Neuronal stem cell (in vitro differentiated cells): ENCODE measurements at places on chromosomes 2 and 18.
A peak's percentile ranks its signal among the peaks of the same experiment; 100 is the strongest.

- H3K27ac ChIP-seq, result no peak overlapping the region
- DNase-seq, result no peak
- H3K4me3 ChIP-seq, result no peak overlapping the region
- H3K36me3 ChIP-seq, result no peaks in the 10 kb centered on the region
- H3K27me3 ChIP-seq, result no peaks in the 10 kb centered on the region
Observed at GRCh38 chr2:221817052-221817451, 244.9 kb upstream of the EPHA4 start.

GRCh38 chr2:226310146-226310545 is 489.5 kb downstream of the IRS1 start:
- H3K27ac ChIP-seq, result no peak overlapping the region
- no peaks in the 10 kb centered on the region for H3K4me1 ChIP-seq
- DNase-seq, result no peak

GRCh38 chr2:197011021-197011417 is 84.5 kb upstream of the PGAP1 start:
- no peak overlapping the region for H3K4me3 ChIP-seq
- no peak for DNase-seq
- no peaks in the 10 kb centered on the region for H3K27me3 ChIP-seq
- peak overlapping the region; percentile 71 for H3K27ac ChIP-seq

- H3K4me1 ChIP-seq, result no peaks in the 10 kb centered on the region
- H3K27me3 ChIP-seq, result no peaks in the 10 kb centered on the region
- no peak for DNase-seq
- H3K4me3 ChIP-seq, result no peak overlapping the region
- no peaks in the 10 kb centered on the region for H3K36me3 ChIP-seq
Observed at GRCh38 chr2:21891191-21891590, 767.4 kb downstream of the TDRD15 start.

- DNase-seq, result no peak
- H3K4me1 ChIP-seq, result peaks cover 2% of the 10 kb centered on the region
- H3K4me3 ChIP-seq, result no peak overlapping the region
- no peaks in the 10 kb centered on the region for H3K27me3 ChIP-seq
Observed at GRCh38 chr2:15582710-15583357, 8.8 kb upstream of the DDX1 start.

DNA sequence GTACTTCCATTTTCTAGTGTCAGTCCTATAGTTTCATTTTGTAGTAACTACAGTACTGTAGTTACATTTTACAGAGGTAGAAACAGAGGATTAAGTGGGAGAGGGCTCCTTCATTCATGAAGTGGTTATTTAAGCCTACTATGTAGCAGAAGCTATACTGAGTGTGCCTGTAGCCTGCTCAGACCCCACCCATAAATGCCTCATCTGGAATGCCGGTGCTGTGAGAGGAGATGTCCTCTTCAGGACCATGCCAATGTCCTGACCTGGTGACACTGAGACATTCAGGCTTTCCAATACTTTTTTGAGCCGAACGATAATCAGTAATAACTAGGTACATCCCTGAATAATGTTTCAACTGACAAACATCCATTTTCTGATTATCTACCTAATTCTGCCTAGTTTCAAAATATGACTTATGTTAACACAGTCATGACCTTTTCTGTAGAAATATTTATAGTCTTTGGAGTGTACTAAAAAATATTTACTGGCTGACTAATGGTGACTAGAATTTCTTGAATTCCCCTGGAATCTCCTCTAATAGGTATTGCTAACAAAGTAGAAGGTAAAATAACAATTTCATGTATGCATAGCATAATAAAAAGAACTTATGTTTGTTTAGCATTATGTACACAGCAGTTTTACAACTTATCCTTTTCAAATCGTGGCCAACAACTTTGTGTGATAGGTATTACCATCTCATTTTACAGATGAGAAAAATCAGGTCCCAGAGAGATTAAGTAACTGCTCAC is 10.2 kb upstream of the ARHGAP28 start:
- no peak overlapping the region for H3K27ac ChIP-seq
- H3K36me3 ChIP-seq, result no peaks in the 10 kb centered on the region
- DNase-seq, result no peak
- no peak overlapping the region for H3K4me3 ChIP-seq

DNA sequence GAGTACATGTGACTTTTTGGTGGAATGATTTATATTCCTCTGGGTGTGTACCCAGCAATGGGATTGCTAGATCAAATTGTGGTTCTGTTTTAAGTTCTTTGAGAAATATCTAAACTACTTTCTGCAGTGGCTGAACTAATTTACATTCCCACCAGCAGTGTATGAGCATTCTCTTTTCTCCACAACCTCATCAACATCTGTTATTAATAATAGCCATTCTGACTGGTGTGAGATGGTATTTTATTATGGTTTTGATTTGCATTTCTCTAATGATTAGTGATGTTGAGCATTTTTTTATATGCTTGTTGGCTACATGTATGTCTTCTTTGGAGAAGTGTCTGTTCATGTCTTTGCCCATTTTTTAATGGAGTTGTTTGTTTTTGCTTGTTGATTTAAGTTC is 267.4 kb upstream of the NT5C1B start:
- H3K4me1 ChIP-seq, result no peaks in the 10 kb centered on the region
- no peak overlapping the region for H3K27ac ChIP-seq
- H3K4me3 ChIP-seq, result no peak overlapping the region

DNA sequence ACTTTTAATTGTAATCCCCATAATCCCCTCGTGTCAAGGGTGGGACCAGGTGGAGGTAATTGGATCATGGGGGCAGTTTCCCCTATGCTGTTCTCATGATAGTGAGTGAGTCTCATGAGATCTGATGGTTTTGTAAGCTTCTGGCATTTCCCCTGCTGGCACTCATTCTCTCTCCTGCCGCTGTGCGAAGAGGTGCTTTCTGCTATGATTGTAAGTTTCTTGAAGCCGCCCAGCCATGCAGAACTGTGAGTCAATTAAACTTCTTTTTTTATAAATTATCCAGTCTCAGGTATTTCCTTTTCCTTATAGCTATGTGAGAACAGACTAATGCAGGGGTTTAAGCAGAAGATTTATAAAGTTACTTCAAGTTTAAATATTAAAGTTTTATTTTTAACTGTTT is 655.2 kb downstream of the EPHA4 start:
- no peaks in the 10 kb centered on the region for H3K36me3 ChIP-seq
- H3K27ac ChIP-seq, result no peak overlapping the region
- H3K4me3 ChIP-seq, result no peak overlapping the region

- peak overlapping the region; percentile 95 for H3K4me3 ChIP-seq
- DNase-seq, result no peak
- H3K27ac ChIP-seq, result no peak overlapping the region
- peaks cover 3% of the 10 kb centered on the region for H3K36me3 ChIP-seq
Observed at GRCh38 chr2:178111743-178112142, 494 bp upstream of the RBM45 start.

- no peak overlapping the region for H3K27ac ChIP-seq
- H3K36me3 ChIP-seq, result peaks cover 4% of the 10 kb centered on the region
- H3K27me3 ChIP-seq, result no peaks in the 10 kb centered on the region
- H3K4me1 ChIP-seq, result peaks cover 2% of the 10 kb centered on the region
Observed at GRCh38 chr18:55384551-55385275, 203.3 kb downstream of the TCF4 start.

DNA sequence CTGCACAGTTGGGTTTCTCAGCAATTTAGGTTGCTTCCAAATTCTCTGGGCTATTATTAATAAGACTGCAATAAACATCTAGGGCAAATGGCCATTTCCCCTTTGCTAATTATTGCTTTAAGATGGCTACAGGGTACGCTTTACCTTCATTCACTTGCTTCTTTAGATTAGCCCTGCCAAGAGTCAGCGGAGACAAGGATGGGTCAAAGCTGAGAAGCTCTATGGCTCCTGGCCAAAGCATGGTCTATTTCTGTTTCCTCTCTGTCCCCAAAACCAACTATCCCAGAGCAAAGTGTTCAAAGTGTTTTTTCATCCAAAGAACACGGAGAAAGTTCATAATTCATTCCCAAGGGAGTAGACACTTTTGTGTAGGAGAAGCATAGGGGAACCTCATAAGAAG is 75.2 kb upstream of the NFU1 start:
- peaks cover 5% of the 10 kb centered on the region for H3K36me3 ChIP-seq
- H3K4me1 ChIP-seq, result peaks cover 9% of the 10 kb centered on the region
- no peak overlapping the region for H3K27ac ChIP-seq
- no peak for DNase-seq

DNA sequence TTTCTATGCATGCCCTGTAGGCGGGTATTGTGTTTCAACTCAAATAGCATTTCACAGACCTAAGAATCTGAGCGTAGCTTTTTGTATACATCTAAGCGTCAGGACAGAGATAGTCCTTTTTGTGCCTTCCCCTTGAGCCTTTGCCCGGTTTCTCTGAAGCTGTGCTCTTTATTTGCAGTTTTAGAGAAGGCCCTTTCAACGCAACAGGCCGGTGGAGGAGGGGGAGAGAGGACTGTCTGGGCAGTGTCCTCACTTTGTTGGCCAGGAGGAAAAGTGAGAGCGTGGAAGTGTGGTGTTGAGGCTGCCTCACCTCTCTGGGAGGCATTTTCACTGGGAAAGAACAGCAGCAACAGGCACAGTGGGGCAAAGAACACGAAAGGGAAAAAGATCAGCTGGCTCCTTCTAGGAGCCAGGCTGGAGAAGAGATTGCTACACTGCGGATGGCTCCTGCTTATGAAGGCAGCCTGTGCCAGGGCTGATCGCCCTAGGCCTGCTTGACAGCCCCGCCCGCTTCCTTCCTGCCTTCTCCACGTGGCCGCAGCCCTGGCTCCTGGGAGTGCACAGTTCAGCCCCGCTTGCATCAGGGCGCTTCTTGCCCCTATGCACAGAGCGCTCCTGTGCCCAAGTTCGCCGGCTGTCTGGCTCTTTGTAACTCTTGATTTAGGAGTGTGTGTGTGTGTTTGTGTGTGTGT is 195.6 kb upstream of the POU3F3 start:
- peaks cover 14% of the 10 kb centered on the region for H3K4me1 ChIP-seq
- H3K4me3 ChIP-seq, result no peak overlapping the region
- DNase-seq, result peak; percentile 26
- H3K27ac ChIP-seq, result peak overlapping the region; percentile 11

DNA sequence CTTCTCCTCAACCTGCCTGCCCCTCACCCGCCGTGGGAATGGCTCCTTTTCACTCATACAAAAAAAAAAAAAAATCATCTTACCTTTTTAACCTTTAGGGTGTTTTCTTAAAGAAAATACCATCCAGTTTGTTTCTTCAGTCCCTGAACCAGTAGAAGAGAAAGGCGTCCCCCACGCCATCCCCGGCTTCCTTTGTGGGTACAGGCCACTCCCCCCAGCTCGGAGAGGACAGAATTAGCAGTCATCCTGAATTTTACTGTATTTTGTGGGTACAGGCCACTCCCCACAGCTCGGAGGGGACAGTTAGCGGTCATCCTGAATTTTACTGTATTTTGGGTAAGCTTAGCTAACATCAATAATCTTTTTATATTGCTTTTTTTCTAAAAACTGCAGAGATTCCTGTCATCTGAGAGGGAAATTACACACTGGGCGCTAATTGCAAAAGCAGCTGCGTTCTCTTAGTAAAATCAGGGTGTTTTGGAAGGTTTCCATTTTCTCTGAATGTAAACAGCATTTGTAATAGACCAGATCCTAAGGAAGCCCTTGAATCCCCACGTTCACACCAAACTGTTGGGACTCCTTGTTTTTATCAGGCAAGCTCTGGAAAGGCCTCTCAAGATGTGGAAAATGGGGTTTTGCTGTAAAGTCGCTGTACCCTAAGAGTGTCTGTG is 72.5 kb downstream of the NFATC1 start:
- peaks cover 2% of the 10 kb centered on the region for H3K4me1 ChIP-seq
- no peak for DNase-seq
- no peaks in the 10 kb centered on the region for H3K27me3 ChIP-seq
- H3K27ac ChIP-seq, result no peak overlapping the region

GRCh38 chr18:33901894-33902512 is 322.7 kb downstream of the NOL4 start:
- H3K27ac ChIP-seq, result no peak overlapping the region
- no peaks in the 10 kb centered on the region for H3K36me3 ChIP-seq
- DNase-seq, result no peak
- no peak overlapping the region for H3K4me3 ChIP-seq

- DNase-seq, result no peak
- no peak overlapping the region for H3K27ac ChIP-seq
- no peaks in the 10 kb centered on the region for H3K4me1 ChIP-seq
- H3K27me3 ChIP-seq, result no peaks in the 10 kb centered on the region
- no peak overlapping the region for H3K4me3 ChIP-seq
Observed at GRCh38 chr2:88318956-88319330, 133.6 kb downstream of the FOXI3 start.

- no peak overlapping the region for H3K27ac ChIP-seq
- H3K4me1 ChIP-seq, result peaks cover 7% of the 10 kb centered on the region
- no peak overlapping the region for H3K4me3 ChIP-seq
- H3K36me3 ChIP-seq, result no peaks in the 10 kb centered on the region
- DNase-seq, result no peak
Observed at GRCh38 chr2:112187805-112188596, 49.8 kb downstream of the FBLN7 start.

GRCh38 chr2:112646102-112646719 is 472 bp downstream of the SLC20A1 start:
- H3K4me1 ChIP-seq, result peaks cover 10% of the 10 kb centered on the region
- H3K36me3 ChIP-seq, result peaks cover 7% of the 10 kb centered on the region
- no peak for DNase-seq
- H3K27ac ChIP-seq, result peak overlapping the region; percentile 73

GRCh38 chr2:223668302-223668998 is 66.3 kb upstream of the SCG2 start:
- H3K36me3 ChIP-seq, result no peaks in the 10 kb centered on the region
- no peaks in the 10 kb centered on the region for H3K27me3 ChIP-seq
- H3K27ac ChIP-seq, result no peak overlapping the region
- H3K4me1 ChIP-seq, result no peaks in the 10 kb centered on the region
- no peak overlapping the region for H3K4me3 ChIP-seq

- no peak overlapping the region for H3K27ac ChIP-seq
- no peaks in the 10 kb centered on the region for H3K36me3 ChIP-seq
- no peak overlapping the region for H3K4me3 ChIP-seq
- DNase-seq, result no peak
Observed at GRCh38 chr2:12534646-12535263, 182.0 kb upstream of the TRIB2 start.

DNA sequence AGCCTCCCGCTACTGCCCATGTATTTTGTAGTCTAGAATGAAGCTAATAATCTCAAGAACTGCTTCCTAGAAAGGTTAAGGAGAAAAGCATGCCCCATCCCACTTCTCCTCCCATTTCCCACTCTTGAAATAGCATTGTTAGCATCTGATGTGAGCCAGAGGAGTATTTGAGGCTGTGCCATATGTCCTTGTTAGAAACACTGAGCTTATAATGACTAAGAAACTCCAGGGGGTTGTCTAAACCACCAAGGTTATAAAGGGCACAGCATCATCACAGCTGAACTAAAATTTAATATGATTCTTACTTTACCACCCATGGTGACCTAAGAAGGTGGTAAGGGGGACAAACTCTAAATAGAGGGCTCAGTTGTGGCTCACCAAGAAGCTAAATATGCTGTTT is 16.6 kb downstream of the TSPYL6 start:
- no peaks in the 10 kb centered on the region for H3K36me3 ChIP-seq
- H3K27me3 ChIP-seq, result no peaks in the 10 kb centered on the region
- no peak for DNase-seq
- no peaks in the 10 kb centered on the region for H3K4me1 ChIP-seq

GRCh38 chr2:28134262-28134812 is 243.8 kb downstream of the BABAM2 start:
- no peaks in the 10 kb centered on the region for H3K4me1 ChIP-seq
- H3K4me3 ChIP-seq, result no peak overlapping the region
- no peaks in the 10 kb centered on the region for H3K36me3 ChIP-seq
- no peak overlapping the region for H3K27ac ChIP-seq
- H3K27me3 ChIP-seq, result no peaks in the 10 kb centered on the region
- DNase-seq, result no peak

GRCh38 chr18:76450452-76451395 is 44.3 kb downstream of the ZNF516 start:
- peaks cover 2% of the 10 kb centered on the region for H3K36me3 ChIP-seq
- H3K27ac ChIP-seq, result peak overlapping the region; percentile 67
- no peaks in the 10 kb centered on the region for H3K27me3 ChIP-seq
